Adrenal gland (tissue), 19 donors: ENCODE measurements at places on chromosomes 5 and 9.

- no peak for DNase-seq
These were observed 14.3 kb downstream of the DIPK1B start for GRCh38 chr9:136726631-136727191.

DNA sequence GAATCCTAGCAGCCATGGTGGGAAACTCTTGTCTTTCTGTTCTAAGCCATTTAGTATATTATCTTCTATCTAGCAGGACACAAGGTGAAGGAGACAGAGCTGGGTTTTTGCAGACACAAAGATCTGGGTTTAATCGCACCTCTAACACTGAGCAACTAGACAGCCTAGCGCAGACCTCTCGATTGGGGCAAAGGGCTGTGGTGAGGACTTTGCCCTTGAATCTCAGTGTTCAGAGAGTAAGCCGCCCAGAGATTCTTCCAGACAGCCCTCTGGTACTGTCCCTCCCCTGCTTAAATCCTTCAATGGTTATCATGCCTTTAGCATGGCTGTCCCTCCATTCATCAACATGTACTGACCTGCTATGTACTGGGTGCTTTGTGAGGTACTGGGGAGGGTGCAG is 128.1 kb downstream of the CRB2 start:
- DNase-seq = no peak

DNA sequence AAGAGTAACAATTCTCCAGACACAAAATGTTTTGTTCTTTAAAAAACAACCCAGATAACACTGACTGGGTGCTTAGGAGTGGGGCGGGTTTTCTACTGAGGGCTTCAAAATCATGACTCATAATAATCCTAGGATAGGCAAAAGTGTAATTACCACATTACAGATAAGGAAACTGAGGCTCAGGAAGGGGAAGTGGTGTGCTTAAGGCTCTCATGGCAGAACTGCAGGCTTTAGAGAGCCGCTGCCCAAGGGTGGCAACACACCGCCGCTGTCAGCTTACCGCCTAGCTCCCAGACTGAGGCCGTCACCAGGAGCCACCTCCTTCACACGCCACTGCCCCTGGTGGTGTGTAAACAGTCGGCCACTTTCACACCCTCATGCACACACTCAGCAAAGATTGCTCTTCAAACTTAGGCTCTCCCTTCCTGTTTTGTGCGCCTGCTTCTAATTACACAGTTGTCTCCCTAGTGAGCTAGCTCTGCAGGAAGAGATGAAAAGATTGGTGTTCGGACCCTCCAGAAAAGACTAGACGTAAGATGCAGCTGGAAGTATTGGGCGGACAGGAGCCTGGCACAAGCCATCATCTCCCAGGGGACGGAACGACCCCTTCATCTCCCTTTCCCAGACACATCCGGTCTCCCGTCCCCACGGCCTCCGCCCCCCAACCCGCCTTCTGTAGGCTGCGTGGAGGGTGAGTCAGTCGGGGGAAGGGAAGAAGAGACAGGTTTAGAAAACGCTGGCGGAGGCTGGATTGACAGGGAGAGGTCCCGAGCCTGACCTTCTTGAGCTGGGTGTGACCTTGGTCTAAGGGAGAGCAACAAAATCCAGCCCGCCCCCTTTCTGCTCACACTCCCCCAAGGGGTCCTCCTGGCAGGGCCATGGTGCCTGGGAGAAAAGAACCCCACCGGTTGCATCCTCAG is 162.7 kb downstream of the SYK start:
- no peak for DNase-seq

GRCh38 chr9:16712787-16713186 is 157.7 kb downstream of the BNC2 start:
- DNase-seq = no peak

- DNase-seq = no peak
These were observed 256.6 kb downstream of the TMEM38B start for GRCh38 chr9:105950894-105951293.

GRCh38 chr9:119360237-119360636 is 9.0 kb downstream of the BRINP1 start:
- no peak for DNase-seq

- DNase-seq = no peak
These were observed 301.4 kb downstream of the PDE4D start for GRCh38 chr5:59592101-59592500.

- no peak for DNase-seq
These were observed 32.3 kb downstream of the MACIR start for GRCh38 chr5:103290846-103291245.

GRCh38 chr5:912280-913091 is 19.8 kb downstream of the TRIP13 start:
- DNase-seq = no peak

GRCh38 chr5:16612007-16612406 is 4.8 kb downstream of the RETREG1 start:
- no peak for DNase-seq

DNA sequence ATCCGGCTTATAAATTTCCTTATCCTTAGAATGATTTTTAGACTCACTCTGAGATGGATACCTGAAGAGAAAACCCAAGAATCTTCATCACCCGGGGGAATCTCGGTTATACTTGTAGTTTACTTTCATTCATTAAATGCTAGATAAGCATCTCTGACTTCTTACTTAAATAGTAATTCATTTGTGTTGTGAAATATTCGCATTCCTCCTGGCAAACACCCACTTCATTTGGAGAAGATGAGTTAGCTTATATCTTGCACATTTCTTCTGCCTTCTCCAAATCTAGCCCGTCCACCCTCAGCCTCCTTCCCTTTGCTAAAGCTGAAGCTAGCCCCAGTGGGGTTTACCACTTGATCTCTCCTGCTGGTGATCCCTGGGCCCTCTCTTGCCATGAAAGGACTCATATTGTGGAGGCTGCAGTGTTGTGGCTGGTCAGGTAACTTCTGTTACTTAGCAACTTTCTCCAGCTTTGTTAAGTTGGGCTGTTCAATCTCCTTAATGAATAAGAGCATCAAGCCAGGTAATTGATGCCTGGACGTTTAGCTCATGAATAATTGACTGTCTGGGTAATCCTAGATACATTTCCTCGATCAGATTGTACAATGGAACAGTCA is 11.3 kb upstream of the POU4F3 start:
- no peak for DNase-seq

DNA sequence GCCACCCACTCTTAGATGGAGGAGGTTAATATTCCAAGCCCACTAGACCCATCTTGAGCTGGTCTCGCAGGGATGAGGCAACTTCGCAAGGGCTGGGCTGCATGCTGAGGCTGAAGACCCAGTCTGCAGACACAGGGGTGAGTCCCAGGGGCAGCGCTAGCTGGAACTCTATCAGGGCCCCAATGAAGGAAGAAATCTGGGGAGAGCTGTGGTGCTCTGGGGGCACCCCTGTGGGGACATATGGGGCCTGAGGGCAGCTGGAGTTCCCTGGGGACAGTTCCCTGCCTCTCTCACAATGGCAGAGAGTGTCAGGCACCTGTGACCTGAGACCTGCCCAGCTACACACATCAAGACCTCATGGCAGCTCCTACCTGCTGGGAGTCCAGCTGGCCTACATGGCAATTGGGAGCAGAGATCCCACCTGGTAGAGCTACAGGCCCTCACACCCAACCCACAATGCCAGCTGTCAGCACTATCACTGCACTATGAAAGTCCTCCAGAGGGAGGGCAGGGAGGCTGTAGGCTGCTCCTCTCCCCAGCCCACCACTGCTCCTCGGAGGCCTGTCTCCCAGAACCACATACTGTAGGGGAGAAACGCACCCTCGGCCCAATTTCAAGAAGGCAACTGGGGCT is 202.2 kb downstream of the GABBR2 start:
- no peak for DNase-seq

DNA sequence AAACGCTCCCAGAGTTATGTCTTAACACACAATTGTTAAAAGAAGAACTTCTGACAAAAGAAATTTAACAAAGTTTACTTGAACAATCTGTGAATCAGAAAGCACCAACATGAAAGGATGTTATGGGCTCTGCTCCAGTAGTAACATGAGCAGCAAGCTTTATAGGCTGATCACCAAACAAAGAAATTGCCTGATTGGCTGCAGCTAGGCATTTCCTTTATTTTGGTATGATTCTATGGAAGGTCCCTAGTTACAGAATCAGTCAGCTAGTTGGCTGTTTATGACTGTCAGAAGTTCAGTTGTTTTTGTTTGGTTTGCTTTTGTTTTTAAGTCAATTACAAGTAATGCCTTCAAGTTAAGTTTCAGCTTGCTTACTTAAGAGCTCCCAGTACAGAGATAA is 102.4 kb upstream of the SMC2 start:
- DNase-seq = no peak

DNA sequence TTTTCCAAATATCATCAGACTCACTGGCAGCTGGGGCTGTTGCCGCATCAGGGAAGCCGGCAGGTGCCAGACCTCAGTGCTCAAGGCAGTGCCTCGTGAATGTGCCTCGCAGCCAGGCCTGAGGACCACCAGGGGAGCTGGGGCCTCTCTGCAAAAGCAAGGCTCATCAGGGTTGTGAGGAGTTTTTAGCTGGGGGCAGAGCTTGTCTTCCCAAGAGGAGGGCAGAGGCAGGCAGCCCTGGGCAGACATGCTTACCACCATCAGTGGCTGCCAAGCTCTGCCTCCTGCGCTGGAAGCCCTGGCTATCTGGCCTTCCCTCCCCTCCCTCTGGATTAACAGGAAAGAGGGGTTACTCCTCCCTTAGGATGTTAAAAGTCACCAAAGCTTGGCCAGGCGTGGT is 8.8 kb upstream of the TBC1D9B start:
- DNase-seq = no peak

GRCh38 chr5:34009610-34010009 is 1.8 kb upstream of the AMACR start:
- DNase-seq = no peak

DNA sequence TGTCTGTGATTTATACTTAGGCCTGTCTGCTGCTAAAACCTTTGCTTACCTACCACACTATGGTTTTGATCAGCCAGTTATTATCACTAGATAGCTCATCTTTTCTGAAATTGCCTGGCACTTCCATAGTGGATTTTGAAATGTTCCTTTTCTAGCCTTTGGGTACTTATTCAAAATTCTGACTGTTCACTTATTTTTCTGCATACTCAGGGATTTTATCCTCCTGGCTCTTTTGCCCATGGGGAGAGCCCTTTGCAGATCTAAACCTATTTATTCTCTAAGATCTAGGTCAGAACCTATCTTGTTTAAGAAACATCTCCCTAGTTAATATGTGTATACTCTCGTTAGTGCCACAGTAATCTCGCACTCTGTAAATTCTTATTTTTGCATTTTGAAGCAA is 103.5 kb upstream of the C9orf72 start:
- no peak for DNase-seq

DNA sequence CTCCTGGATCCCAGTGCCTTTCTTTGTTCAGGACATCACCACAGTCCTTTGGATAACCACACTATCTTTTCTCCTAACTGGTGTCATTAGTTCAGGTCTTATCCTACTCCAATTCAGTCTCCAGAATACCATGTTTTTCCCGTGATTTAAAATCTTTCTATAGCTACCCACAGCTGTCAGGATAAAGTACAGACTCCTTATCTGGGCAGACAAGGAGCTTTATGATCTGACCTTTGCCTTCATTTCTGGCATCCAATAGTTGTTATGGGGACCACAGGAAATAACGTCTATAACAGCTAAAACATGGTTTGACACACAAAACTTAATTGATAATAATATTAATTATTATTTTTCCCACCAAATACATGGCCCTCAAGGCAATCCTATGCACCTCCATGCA is 125.6 kb downstream of the ARL15 start:
- no peak for DNase-seq

DNA sequence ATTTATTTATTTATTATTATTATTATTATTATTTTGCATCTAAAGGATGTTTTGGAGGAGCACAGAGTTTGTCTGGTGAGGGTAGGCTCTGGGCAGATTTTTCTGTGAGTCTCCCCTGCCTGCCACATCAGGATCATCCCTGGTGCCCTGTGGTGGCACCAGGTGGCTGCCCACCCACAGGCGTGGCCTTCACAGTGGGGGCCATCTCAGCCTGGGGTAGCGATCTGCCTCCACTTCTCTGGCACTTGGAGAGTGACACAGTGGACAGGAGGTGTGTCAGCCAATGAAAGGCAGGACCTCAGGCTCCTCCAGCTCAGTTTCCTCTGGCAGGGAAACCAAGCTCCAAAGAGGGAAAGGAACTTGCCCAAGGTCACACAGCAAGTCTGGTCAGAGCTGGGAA is 30.0 kb downstream of the SLC6A7 start:
- no peak for DNase-seq

GRCh38 chr9:138074516-138074915 is 196.9 kb downstream of the CACNA1B start:
- DNase-seq = peak; percentile 14

DNA sequence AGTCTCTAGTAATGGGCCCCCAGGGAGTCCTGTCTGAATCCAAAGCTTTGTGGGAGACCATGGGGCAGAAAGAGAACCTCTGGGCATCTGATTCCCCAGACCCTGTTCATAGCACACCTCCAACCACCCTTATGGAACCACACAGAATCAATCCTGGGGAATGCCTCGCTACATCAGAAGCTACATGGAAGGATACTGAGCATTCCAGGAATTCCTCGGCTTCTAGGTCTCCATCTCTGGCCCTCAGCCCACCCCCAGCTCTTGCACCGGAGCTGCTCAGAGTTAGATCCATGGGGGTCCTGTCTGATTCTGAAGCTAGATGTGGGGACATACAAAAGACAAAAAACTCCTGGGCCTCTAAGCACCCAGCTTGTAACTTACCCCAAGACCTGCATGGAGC is 28.4 kb downstream of the VCP start:
- DNase-seq = no peak

DNA sequence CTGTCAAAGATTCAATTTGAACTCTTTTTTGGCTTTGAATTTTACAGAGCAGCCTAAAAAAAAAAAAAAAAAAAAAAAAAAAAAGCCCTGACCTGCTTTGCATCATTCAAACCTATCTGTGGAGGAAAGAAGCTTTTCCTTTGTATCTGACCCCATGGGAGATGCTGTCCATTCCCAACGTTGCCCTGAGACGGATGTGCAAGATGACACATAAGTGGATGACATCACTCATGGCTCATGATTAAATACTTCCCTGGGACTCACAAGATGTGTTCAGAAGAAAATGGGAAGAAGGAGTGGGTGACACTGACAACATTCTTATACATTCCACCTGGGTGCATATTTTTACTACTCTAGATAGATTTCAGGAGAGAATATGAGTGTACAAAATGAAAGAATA is 245.7 kb upstream of the ELAVL2 start:
- DNase-seq = no peak

DNA sequence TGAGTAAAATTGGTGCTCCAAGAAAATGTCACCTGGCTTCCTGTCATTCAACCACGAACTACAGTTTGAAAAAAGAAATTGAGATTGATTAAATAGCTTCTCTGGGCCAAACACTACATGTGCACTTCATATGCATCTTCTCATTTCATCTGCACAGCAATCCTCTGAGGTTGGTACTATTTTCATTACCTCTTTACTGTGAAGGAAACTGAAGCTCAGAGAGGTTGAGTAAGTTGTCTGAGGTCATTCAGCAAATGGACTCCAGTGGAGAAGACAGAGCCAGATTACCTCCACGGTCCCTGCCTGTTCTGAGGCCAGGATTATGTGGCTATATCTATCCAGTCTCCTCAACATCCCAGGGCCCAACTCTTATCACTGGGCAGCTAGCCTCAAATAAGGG is 46.5 kb downstream of the SLC6A7 start:
- DNase-seq = no peak
